Muscle of arm (tissue), 14 donors: ENCODE measurements at places on chromosomes 2 and 18. TPM values are rescaled to one million over a fixed set of nuclear protein-coding genes. Genes with fewer than 3 reads are reported as not detected.
A peak's percentile ranks its signal among the peaks of the same experiment; 100 is the strongest.

DNA sequence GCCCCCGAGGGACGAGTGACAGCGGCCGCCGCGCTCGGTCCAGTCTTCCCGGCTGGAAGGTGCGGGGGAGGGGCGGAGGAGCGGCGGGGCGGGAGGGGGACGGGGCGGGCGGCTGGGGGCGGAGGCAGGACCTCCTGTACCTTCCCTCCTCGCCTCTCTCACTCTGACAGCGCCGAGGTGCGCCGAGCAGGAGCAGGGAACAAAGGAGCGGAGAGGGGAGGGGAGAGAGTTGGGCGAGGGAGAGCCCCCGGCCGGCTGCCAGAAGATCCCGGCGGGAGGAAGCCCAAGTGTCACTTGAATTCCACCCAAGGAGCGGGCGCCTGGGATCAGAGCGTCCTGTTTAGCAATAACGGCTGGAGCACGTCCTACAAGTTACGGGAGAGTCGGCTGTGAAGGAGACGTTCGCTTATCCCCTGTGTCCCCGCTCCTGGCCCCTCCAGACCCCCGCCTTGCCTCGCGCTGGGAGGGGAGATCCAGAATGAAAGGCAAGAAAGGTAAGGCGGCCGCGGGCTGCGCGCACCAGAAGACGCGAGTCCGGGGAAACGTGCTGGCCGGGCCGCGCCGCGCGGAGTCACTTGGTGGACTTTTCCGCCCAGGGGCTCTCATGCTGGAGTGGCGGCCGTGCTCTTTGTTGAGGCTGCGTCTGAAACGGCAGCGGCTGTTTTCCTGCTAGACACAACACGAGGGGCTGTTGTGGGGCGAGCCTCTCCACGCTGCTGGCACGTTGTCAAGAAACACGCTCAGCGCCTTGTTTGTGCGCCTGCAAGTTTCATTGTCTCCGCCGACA lies at the start of gene TGIF1:
Gene TGIF1 (plus strand): TSS at position 161 of the 787 bp plus-strand sequence. CDS start 318 bp downstream, at position 479.
- DNase-seq: peak; percentile 88

DNA sequence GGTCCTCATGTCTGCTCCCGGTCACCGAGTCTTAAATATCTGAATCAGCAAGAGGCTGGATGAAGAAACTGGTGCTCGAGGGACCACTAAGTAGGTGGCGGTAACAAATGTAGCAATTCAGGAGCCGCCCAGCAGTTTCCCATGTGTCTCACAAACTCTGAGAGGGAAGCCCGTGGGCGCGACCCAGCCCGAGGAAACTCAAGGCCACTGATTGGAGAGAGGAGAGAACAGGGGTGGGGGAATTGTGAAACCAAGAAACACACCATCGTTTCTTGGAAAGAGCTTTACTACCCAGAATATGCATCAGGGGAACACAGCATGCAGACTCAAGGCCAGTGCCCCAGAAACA lies 10.8 kb downstream of the MLPH start:
- DNase-seq: no peak

DNA sequence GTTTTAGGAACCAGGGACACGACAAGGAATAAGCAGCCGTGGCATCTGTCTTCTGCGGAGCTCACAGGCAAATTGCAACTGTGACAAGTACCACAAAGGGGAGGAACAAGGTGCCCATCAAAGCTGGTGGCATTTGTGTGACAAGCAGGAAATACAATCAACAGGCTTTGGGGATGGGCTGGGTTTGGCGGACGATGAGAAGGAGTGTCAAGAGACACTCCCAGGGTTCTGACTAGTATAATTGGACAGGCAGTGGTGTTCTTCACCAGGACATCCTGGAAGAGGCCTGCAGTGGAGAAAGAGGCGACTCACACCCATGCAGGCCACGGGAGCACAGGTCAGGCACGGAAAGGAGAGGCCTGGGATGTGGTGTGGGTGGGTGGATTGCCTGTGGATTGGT lies 14.2 kb upstream of the SPATA3 start:
- DNase-seq: no peak

- DNase-seq: no peak
Measured at GRCh38 chr2:26925100-26925791, 45.2 kb upstream of the MAPRE3 start.

DNA sequence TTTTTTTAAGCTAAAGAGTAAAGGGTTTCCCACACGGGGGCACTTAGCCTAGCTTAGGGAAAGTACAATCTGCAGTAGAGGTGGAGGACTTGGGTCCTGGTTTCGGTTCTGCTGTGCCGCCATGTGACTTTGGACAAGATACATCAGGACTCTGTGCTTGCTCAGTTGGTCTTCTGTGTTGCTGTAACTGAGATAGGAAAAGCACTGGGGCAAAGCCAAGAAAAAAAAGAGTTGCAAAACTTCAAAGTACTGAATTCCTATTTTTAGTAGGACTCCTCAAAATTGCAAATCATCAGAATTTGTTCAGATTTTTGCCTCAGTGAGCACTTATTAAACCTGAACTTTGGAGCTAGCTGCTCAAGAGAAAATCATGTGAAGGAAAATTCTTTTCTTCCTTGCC lies 96.3 kb upstream of the STON1 start:
- DNase-seq: no peak

GRCh38 chr2:98935777-98936352 lies at the start of gene CRACDL:
TSS of gene CRACDL (minus strand) at chr2:98936225. CDS start at chr2:98846800, 89,425 bp downstream.
- DNase-seq: no peak

DNA sequence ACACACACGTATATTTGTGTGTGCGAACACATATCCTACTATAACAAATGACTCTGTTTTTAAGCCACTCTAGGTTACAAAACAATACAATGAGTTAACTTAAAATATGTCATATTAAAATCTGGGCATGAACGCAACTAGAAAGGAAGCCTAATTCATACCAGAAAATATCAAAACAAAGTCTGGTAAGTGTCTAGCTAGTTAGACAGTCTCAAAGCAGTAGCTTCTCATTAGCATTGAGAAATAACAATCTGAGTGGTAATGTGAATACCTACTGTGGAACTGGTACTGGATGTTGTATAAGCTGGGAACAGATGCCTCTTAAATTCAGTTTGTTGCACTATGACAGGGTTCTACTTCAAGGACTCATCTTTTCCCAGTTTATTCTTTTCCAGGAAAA lies 32.5 kb upstream of the WIPF1 start:
- no peak for DNase-seq

- no peak for DNase-seq
Measured at GRCh38 chr2:11058129-11058528, 97.1 kb upstream of the SLC66A3 start.

DNA sequence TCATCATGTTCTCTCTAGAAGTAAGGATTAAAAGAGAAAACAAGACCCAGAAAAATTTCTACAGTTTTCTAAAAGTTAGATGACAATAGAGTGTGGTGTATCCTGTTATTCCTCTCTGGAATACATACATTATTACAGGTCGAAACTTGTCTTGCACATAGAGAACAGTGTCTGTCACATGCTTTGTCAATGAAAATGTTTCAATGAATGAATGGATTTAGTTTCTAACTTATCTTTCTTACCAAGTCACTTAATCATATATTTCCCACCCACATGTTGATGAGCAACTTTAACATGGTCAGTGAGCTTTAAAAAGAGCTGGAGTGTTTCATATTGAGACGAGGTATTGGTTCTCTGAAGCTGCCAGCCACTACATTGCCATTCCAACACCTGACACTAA lies 4.3 kb downstream of the DSG4 start:
- DNase-seq: no peak

DNA sequence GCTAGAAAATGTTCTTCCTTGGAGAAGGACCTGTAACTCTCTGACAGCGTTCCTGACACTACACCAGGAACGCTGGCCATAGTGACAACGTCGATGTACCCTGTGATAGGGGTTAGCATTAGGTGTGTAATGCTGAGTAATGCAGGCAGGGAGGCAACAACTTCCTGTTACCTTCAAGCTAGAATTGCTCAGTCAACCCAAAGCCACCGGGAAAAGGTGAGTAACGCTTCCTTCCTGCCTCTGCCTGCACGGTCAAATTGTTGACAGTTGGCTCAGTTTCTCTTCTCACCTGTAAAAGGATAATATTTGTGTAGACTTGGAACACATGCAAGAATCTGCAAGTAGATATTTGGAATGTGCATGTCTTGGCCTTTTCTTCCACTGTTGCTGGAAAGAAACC lies 12.7 kb downstream of the FAM110C start:
- no peak for DNase-seq

DNA sequence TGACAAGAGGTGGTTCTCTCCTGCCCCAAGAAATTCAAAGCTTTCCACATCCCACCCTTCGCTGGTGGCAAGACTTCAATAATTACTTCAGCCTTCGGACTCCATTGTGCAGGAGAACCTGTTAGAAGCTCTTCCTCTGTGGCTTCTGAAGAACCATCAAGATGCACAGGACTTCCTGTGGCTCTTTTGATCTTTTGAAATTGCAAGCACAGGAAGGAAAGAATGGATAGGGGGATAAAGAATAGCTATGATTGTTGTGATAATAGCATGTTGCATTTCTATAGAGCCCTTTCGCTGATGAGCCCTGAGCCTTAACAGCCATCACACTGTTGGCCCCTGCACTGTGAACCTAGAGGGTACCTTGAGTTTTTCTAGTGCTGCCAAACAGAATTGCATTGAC lies 7.4 kb downstream of the EPAS1 start:
- DNase-seq: no peak

DNA sequence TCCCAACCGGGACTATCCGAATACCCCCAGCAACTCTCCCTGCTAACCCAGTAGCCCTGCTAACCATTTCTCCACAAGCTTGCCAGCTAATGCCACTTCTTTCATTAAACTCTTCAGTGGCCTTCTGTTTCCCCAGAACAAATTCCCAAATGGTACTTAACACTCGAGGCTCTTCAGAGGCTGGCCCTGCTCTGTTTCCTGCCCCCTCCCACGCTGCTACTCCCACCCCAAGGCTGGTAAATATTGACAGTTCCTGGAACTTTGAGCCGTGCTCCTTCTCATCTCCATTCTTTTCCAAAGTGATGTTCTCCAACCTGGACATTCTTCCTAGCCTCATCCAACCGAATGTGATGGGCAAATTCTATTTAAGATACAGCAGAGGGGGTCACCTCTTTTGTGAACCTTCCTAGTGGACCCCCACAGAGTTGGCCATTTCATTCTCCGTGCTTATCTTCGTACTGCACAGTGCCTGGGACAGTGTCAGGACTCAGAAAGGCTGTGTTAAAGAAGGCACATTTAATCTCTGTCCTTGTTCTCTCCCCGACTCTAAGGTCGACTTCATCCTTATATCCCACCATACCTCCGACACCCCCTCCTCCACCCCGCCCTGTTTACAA lies 3.2 kb upstream of the KIDINS220 start:
- DNase-seq: no peak

- no peak for DNase-seq
Measured at GRCh38 chr2:168114619-168115018, 132.8 kb downstream of the STK39 start.

DNA sequence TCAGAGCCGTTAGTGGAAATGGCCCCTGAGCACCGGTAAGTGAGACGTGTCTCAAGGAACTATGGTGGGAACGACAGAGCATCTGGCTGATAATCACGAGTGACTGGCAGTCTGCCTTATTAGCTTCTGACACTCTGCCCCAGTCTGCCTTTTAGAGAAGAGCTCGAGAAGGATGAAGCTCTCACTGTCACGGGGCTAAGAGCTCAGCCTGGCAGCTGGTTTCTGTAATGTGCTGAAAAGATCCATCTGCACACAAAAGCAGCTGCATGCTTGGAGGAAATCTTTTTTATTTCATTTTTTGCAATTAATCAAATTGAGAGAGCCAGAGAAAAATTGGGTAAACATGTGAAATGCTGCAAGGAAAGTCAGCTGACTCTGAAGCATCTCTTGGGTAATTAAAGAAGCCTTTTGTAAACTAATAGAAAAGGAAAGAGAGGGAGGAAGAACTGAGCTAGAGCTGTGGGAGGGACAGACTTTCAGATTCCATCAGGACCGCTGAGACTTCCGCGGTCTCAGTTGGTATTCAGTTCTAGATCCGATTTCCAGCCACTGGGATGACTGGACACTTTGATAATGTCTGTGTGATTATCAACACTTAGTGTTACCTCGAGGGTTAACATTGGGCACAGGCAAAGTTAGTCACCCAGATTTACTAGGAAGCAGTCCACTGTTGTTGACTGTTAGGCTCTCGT lies 24.4 kb downstream of the MBP start:
- DNase-seq: peak; percentile 71

DNA sequence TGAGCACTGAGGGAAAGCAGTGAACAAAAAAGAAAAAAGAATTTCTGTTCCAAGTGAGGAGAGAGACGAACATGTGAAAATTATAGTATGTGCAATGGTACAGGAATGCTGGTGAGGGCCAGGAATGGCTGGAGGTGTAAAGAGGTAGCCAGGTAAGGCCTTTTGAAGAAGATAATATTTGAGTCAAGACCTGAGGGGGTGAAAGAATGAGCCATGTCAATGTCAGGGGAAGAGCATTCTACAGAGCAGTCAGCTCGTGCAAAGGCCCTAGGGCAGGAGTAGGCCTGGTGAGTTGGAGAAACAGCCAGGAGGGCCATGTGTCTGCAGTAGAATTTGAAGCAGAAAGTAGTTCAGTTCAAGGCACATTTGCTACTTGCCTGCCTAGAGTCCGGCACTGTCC lies 12.4 kb upstream of the RPL31 start:
- DNase-seq: no peak

- no peak for DNase-seq
Measured at GRCh38 chr2:212359425-212360067, 179.1 kb downstream of the ERBB4 start.

DNA sequence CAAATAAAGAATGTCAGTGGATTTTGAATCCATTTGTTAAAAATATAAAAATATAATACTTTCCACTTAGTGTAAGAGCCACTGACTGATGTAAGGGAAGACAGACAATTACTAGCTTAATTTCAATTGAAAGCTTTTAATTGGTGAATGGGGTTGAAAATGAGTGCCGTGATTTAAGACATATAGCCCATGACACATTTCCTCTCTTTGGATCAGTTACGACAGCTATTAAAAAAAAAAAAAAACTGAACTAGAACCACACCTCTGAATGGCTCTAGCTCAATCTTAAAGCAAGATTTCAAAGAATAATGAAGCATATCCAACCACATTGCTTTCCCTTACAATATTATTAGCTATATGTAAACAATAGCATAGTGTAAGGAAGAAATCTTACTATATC lies 44.0 kb downstream of the CIB4 start:
- DNase-seq: no peak

- no peak for DNase-seq
Measured at GRCh38 chr2:149490296-149490695, 97.3 kb downstream of the MMADHC start.

Gene TMEM37
- not detected for polyA plus RNA-seq

Gene SCYGR4
- polyA plus RNA-seq: not detected

Gene TTR
- polyA plus RNA-seq: 0.24 TPM

Gene AKAIN1
- not detected for polyA plus RNA-seq

Gene ATP6V1B1
- 1.7 TPM for polyA plus RNA-seq

Gene MEIS1
- 11.0 TPM for polyA plus RNA-seq

Gene SS18
- 38.0 TPM for polyA plus RNA-seq

Gene MARS2
- polyA plus RNA-seq: 4.1 TPM

Gene TUBA3E
- not detected for polyA plus RNA-seq

Gene QPCT
- polyA plus RNA-seq: 8.2 TPM

Gene CAMKMT
- polyA plus RNA-seq: 4.0 TPM

Gene ITGA4
- polyA plus RNA-seq: 30.6 TPM

Gene ANKRD62
- polyA plus RNA-seq: 0.12 TPM

Gene DTNA
- 105 TPM for polyA plus RNA-seq

Gene SLC5A7
- 0.05 TPM for polyA plus RNA-seq

Gene TLK1
- 33.8 TPM for polyA plus RNA-seq
